ENCODE measurements at places on chromosomes 7 and 10.

DNA sequence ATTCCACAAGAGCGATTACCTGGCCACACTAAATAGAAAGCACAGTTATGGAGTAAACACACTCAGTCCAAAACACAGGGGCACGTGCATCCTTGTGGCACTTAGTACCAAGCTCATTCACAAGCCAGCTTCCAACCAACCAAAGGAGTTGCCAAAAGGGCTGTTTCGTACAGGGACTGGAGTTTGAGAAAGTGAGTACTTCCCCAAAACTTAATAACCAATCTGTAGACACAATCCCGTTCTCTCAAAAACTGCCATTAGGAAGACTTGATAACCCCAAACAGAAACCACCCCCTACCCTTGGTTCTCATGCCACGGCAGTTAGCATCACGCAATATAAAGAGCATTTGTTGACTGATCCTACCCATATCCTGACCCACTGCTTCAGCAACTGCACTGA, 166.2 kb upstream of the ASAH2 start:
- DNase-seq = no peak

- DNase-seq = peak; percentile 87
These were observed 24.9 kb upstream of the ADO start for GRCh38 chr10:62779487-62780248.

- no peak for DNase-seq
These were observed 650 bp upstream of the TM9SF3 start for GRCh38 chr10:96587264-96588059.

DNA sequence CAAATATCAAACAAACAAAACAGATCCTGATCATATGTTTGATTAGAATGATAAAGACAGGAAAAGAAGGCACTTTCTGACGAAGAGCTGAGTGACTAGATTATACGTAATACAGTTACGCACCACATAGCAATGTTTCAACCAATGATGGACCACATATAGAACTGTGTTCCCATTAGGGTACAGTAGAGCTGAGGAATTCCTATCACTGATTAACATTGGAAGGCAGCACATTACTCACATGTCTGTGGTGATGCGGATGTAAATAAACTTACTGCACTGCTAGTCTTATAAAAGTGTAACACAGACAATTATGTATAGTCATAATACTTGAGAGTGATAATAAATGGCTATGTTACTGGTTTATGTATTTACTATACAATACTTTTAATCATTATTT, 98.3 kb downstream of the PTN start:
- DNase-seq = no peak

DNA sequence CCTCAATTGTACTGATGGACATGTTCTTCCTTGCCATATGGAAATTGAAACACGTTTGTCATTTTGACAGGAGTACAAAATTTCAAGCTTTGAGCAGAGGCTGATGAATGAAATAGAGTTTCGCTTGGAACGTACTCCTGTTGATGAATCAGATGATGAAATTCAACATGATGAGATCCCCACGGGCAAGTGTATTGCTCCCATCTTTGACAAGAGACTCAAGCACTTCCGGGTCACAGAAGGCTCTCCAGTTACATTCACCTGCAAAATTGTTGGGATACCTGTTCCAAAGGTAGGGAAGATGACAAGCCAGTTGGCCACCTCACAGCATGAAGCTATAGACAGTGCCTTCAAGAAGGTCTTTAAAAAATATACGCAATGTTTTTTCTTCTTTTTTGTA, 43.1 kb downstream of the ATOH7 start:
- no peak for DNase-seq

DNA sequence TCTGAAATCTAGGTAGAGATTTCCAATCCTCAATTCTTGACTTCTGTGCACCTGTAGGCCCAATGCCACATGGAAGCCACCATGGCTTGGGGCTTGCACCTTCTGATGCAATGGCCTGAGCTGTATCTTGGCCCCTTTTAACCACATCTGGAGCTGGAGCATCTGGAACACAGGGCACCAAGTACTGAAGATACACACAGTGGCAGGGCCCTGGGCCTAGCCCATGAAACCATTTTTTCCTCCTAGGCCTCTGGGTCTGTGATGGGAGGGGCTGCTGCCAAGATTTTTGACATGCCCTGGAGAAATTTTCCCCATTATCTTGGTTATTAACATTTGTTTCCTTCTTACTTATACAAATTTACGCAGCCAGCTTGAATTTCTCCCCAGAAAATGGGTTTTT, 39.1 kb downstream of the GCC1 start:
- no peak for DNase-seq

GRCh38 chr7:119694506-119694905, 578.5 kb upstream of the KCND2 start:
- no peak for DNase-seq

- DNase-seq = no peak
These were observed 50.9 kb downstream of the EBF3 start for GRCh38 chr10:129912986-129913695.

DNA sequence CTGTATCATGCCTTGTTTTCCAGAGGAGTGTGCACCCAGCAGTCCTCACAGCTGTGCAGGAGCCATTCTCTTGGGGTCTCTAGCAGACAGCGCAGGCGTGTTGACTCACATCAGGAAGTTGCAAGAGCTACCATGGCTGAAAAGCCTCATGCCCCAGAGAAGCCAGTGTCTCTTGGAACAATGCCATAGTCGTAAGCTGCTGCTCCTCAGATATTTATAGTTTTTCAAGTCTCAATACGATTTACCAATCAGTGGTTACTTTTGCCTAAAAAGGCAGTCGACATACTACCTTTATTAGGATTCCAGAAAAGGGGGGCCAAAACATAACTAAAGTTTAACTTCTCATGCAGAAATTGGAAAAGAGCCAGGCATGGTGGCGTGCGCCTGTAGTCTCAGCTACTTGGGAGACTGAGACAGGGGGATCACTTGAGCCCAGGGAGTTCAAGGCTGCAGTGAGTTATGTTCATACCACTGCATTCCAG, 407.7 kb downstream of the PARD3 start:
- DNase-seq = no peak

DNA sequence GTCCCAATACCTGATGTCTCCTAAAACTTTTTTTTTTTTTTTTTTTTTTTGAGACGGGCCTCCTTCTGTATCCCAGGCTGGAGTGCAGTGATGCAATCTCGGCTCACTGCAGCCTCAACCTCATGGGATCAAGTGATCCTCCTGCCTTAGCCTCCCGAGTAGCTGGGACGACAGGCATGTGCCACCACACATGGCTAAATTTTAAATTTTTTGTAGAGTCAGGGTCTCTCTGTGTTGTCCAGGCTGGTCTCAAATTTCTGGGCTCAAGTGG, 28.4 kb downstream of the GTF2IRD1 start:
- DNase-seq = no peak

DNA sequence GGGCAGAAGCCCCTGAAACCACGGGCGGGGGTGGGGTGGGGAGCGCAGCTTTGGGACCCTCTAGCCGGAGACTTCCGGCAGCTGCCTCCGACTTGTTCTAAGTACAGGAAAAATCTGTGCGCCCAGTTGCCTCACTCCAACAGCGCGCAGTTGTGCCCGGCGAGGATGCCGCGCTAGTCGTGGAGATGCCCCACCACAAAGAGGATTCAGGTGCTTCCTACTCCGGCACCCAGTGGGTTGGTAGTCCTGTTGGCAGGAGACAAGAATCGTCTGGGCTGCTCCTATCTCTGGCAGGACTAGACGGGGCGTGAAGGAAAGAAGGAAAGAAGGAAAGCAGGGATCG, 465 bp upstream of the NPY start:
- no peak for DNase-seq

DNA sequence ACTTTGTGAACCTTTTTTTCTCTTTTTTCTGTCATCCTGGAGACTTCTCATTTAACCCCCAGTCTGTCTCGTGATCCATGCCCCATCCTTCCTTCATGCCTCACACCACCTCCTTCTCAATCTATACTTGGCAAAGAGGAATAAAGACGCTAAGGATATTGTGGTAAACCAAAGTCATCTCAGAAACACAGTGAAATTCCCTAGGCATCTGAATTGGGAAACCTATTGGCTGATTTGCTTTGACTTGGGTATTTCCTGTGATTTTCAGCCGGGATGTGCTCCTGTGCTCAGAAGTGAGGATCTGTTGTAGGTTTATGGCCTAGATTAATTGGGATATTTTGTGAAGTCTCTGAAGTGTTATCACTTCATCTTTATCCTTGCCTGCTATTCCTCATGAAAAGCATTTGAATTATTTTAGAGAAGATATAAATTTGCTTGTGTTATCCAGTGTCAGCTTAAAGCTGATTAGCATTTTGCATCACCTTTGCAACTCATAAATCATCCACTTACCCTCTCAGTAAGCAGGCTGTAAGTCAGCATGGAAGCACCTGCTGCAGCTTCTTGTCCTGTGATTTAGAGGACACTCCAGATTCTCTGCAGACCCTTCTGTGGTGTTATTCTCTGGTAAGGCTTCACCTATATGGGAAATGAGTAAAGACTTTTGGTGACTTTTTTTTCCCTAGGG, 138.0 kb downstream of the AUTS2 start:
- DNase-seq = no peak

- DNase-seq = no peak
These were observed 54.8 kb downstream of the ZMIZ1 start for GRCh38 chr10:79123547-79123963.

GRCh38 chr10:31000071-31000782, 31.4 kb downstream of the ZNF438 start:
- DNase-seq = no peak

DNA sequence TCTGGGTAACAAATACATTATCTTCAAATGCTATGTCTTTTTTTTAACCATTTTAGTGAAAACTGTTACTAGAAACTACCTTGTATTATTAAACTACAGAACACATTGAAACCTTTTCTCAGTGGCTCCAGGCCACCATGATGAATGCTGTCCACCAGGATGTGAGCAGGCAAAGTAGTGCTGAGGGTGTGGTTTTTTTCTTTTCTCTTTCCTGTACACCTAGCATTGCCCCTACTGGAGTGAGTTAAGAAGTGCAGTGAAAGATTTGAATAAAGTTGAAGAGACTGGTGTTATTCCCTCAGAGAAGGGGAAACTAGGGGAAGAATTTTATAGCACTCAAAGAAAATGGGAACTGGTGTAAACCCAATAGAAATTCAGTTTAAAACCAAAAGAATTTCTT, 120.0 kb upstream of the SAMD8 start:
- DNase-seq = no peak

GRCh38 chr7:44067064-44067951, 1.9 kb upstream of the PGAM2 start:
- no peak for DNase-seq

DNA sequence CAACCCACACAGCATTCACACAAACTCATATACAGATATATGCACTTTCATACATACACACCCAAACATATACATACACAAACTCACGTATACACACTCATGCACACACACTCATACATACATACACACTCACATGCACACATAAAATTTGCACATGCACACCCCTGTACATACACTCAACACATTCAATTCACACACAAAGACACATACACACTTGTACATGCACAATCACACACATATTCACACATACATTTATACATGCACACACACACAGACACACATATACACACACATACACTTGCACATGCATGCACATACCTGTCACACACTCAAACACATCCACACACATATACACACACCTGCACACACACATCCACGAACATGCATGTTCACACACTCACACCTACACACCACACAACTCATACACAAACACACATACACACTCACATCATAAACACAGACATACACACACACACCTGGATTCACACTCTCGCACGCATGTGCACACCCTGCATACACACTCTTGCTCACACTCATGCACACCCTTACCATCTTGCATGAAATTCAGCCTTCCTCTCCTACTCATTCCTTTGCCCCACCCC, 451.2 kb downstream of the GRID1 start:
- no peak for DNase-seq

GRCh38 chr7:149367418-149368180, 93.3 kb downstream of the ZNF777 start:
- DNase-seq = no peak

DNA sequence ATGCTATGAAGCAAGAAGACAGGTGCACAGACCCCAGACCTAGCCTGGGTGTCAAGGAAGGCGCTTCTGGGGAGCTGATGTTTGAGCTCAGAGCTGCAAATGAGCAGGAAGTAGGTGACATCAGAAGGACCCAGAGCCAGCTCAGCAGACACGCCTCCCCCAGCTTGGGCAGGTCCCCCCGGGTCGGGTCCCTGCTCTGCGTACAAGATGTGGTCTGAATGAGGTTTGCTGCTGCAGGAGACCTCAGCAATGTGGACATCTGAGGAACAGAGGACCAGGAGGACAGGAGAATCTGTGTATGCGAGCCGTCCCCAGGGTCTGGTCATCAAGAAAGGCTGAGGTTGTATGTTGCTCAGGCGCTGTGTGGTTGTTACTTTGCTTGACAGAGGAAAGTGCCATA, 51.8 kb downstream of the TACC2 start:
- DNase-seq = no peak

DNA sequence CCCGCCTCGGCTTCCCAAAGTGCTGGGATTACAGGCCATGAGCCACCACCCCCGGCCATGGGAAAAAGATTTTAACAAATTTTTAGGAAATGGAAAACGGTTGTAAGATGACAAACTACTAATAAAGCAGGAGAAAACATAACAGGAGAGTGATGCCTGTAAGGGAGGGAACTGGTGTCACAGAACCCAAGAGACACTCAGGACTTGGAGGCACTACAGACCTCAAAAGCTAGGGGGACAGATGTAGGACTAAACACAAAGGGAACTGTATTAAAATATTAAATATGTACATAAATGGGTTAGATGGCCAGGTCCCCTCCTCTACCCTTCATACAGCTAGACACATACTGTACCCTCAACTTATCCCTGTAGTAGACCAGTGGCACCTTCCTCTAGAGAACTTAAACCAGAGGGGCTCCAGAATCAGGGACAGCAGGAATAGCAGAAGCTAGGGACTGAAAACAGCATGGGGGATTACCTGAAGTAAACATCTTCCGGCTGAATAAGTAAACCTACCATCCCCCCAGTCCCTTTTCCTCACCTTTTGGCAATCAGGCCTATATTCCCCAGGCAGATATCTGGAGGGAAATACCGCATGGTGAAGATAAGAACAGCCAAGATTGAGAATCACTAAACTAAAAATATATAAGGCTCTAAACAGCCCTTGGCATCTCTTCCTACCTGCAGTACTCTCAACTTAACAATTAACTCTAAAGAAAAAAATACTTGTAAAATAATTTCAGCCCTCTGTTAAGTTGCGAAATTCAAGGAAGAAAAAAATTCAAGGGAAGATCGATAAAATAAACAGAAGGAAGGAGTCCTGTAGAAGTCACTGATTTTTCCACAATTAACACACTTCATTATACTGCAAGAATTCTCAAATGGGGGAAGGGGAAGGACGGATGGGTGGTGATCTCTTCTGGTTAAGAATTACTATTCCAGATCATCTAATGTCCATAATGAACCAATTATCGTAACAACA, 15.5 kb downstream of the TM9SF3 start:
- DNase-seq = no peak

DNA sequence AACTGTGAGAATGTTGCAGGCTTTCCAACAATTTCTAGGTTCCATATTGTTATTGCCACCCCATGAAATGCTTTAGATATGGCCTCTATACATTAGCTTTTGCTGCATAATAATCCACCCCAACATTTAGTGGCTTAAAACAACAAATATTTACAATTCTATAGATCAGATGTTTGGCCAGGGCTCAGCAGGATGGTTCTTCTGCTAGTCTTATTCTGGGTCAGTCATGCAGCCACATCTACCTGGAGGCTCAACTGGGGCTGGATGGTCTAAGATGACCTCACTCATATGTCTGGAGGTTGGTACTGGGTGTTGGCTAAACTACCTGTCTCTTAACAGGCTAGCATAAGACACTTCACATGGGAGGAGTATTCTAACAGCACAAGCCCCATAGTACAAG, 607.3 kb downstream of the LRMDA start:
- no peak for DNase-seq

GRCh38 chr7:78264105-78264504, 465.5 kb downstream of the PHTF2 start:
- no peak for DNase-seq

Data from activated naive CD8-positive, alpha-beta T cell treated with anti-CD3 and anti-CD28 coated beads for 36 hours (primary cell).